ENCODE measurements at places on chromosomes 11 and 22.

DNA sequence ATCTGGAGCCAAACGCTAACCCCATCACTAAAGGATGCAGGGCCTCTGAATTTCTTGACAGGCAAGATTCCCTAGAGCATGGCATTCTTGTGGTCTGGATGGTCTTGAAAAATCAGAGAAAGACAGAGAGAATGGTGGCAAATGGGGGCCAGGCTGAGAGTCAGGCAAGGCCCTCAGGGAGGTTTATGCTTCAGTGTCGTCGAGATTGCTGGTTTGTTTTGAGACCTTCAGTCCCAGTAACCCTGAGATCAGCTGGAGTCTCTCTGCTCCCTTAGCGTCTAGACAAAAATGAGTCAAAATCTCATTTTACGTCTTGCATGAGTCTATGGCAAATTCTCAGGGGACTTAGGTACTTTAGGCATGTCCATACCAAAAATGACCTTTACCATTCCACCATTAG lies 539.3 kb downstream of the SOX6 start:
- no peak for DNase-seq

DNA sequence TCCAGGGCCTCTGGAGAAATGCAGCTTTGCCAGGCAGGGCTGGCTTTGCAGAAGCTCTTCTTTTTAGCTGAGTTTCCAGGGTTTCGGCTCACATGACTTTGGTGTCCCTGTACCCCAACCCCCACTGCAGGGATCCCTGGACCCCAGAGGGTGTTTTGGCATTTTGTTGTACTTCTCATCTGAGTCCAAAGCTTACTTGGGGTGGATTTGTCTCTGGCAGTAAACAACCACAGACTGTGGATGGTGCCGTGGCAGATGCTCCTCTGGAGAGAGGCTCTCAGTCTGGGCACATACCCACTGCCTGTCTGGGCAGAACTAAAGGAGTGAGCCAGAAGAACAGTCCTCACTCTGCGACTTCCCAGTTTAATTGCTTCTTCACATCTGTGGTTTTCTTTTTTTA lies 49.6 kb downstream of the COMMD9 start:
- no peak for DNase-seq

GRCh38 chr11:94873916-94874540 lies 99.3 kb downstream of the CWC15 start:
- no peak for DNase-seq

GRCh38 chr11:66467756-66468155 lies 1.1 kb downstream of the PELI3 start:
- no peak for DNase-seq

DNA sequence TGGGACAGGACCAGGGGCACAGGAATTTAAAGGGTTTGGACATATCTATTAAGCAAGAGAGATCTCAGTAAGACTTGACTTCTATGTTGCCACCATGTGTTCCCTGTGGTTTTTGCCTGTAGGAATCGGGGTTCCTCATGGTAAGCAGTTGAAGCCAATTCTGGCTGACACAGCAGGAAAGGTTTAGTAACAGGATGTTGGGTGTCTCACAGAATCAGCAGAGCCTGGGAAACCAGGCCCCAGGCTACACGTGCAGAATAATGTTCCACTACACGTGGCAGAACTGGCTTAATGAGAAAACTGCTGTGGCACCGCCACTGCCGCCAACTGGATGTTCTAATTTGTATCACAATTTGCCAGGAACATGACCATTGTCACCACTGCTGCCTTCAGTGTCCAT lies 264.6 kb upstream of the PLET1 start:
- no peak for DNase-seq

GRCh38 chr22:46433318-46433717 lies 97.8 kb downstream of the TRMU start:
- DNase-seq: no peak

DNA sequence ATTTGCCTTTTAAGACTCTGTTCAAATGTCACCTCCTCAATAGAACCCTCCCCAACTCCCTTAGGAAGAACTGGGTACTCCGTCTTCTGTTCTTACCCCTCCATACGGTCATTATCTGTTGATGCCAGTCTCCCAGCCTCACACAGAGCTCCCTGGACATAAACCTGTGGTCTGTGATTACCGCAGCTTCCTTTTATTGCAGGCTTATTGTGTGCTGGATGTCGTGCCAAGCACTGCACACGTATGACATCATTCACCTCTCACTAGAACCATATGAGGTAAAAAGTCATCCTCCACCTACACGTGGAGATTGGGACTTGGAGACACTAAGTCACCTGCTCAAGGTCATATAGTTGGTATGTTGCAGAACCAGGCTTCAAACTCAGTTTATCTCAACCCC lies 15.3 kb downstream of the PTPN5 start:
- DNase-seq: no peak

DNA sequence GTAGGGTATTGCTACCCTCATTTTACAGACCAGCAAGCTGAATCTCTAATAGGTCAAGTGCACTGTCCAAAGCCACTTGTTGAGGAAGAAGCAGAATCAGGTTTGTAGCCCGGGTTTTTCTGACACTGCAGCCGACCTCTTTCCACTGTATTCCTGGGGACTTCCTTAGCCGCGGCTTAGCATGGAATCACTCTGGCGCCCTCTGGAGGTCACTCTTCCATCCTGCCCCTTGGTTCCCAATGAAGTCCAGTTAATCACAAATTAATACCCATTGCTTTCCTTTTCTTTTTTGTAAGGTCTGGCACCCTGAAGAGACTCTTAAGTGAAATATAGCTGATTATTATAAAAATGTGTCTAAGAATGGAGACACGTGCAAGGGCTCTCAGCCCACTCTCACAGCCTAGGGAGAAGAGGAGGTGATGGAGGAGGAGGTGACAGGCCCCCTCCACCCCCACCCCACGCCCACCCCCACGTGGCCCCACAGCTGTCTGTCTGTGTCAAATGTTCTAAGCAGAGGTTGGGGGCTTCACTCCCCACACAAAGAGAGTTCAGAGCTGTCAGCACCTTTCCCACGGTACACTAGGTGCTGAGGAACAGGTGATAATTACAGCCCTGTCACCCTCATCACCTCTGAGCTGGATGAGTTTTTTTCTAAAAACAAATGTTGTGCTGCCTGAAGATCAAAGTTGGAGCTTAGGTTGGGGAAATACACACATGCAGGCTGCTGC lies 57.7 kb upstream of the DRD2 start:
- peak; percentile 53 for DNase-seq

DNA sequence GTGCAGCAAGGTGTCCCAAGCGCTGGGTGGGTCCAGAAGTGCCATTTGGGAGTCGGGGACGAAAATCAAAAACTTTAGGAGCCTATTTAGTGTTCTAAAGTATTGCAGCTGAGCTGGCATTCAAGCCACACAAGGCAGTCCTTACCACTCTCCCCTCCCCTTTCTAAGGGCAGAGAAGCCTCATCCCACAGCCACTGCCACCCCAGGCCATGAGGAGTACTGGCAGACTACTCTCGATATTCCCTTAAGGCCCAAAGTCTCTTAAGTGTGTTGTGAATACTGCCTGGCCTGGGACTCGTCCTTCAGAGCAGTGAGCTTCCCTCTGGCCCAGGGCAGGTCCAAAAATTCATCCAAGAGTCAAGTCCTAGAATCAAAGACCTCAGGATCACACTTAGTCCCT lies 7.8 kb downstream of the FANCF start:
- DNase-seq: no peak

DNA sequence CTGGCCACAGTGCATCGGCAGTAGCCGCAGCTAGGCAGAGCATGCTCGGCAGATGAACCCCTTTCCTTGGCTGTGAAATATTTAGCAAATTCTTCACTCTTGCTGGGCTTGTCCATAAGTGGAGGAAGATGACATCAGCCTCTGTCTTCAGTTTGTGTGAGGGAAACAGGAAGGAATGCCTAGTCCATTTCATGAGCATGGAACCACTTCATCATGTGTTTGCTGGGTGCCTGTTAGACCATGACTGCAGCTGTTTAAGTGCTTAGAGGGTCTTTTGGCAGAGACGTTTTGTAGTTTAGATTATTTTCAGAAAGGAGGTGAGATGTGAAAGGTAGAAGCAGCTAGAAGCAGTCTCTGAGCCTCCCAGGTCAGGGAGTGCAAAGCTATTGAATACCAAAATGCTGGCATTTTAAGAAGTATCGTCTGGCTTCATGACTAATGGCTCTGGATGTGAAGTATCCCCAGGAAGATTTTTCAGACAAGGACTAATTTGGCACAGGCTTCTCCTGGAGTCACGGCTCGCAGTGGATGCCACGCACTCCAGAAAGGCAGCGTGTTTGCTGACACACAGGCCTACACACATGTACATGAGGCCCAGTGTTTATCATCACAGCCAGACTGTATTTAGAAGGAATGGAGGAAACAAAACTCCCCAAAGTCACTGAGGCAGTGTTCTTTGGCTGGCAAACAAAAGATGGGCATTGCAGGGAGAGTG lies 43.1 kb upstream of the GRAMD1B start:
- DNase-seq: no peak

DNA sequence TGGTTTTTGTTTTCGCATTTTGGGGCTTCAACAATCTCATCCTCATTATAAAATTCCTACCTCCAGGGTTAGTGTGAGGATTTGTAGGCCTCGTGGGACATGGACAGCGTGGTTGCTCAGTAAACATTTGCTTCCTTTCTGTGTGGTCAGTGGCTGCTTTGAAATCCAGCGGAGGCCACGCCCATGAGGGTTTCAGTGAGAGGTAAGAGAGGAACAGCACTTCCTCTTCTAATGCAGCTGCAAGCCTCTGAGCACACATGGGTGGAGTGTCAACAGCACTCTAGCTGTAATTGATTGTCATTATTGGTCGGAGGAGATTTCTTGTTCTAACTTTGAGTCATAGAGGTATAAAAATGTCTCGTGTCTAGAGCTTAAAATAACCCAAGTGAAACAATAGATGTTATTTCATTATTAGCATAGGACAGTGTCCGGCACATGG lies 6.0 kb upstream of the ARHGAP42 start:
- no peak for DNase-seq

DNA sequence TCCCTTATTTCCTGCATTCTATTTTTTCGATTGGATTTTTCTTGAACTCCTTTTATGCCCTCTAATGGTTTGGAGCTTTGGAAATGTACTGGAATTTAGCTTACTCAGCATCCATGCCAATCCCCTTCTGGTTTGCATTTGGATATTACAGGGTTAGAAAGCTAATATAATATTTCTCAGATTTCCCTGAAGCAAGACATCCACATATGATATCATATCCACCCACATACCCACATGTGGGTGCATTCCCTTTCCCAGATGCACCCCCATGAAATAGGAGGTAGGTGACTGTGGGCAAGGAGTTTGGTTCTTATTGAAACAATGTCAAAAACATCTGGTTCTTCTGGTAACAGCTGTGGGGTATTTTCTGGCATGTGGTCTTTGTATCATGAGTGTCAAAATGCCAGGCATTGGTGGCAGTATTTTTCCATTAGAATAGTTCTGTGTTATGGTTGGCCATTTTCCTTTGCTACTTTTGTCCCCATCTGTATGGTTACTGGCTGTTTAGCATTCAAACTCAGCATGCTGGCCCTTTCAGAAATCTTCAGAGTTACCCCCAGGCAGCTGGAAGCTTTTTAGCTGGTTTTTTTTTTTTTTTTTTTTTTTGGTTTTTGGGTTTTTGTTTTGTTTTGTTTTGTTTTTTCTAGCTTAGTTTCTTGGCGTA lies 32.7 kb upstream of the DDX10 start:
- no peak for DNase-seq

DNA sequence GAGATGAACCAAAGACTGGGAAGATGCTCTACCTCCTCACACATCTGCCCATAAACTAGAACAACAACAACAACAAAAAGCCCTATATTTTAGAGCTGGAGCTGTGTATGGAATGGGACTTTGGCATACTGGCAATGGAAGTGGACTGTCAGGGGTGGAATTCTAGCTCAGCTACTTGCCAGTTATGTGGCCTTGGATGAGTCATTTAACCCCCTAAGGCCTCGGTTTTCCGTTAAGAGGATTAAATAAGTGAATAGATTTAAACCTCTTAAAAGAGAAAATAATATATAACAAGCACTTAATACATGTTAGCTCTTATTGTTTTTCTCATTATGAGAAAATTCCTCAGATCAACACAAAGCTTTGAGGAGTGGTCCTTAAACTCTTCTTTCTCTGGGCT lies 195.0 kb downstream of the KIF18A start:
- no peak for DNase-seq

DNA sequence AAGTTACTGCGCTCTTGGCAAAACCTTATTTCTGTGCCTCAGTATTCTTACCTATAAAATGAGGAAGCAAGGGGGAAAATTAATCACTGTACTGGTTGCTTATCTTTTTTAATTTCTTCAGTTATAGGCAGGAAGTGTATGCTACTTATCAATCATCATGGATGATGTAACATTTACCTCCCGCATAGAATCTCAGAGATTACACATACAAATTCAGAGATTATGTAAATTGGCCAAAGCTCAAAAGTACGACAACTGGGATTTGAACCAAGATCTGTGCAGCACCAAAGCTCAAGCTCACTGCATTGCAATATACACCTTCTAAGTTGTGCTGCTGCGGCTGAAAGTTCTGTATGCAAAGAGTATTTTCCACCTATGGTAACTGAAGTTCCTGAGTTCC lies 83.0 kb downstream of the PDHX start:
- DNase-seq: no peak

- DNase-seq: no peak
Measured at GRCh38 chr11:109416601-109417000, 5.4 kb upstream of the C11orf87 start.

- DNase-seq: no peak
Measured at GRCh38 chr22:45452565-45453379, 39.3 kb downstream of the RIBC2 start.

DNA sequence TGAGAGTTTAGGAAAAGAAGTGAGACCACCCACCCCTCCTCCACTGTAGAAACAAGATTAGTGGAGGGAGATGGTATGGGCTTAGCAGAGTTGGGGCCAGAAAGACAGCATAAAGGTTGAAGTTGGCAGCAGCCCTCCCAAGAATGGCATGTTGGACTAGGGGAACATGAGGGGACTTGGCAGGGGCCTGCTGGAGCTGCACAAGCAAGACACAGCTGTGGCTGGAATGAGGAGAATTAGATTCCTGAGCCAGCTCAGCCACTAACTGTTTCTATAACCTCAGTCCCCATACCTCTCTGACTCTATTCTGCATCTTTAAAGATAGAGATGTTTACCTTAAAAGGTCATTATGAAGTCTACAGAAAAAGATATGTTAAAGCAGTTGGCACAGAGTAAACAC lies 13.2 kb downstream of the MAP6 start:
- DNase-seq: no peak

DNA sequence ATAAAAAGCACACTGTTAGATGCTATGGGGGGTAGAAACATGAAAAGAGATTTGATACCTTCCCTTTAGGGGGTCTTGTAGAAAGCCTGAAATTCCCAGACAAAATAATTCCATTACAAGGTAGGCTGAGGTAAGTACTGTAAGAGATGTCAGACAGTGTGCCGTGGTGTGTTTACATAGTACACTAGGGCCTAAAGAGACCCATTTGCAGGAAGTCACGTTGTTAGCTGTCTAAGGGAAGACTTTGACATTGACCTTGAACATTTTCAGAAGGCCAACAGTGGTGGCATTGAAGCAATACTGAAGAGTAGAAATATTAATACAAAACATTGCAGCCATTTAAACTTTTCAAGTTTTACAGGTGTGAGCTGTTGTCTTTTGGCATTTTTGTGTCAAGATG lies 30.8 kb downstream of the EXT2 start:
- DNase-seq: no peak

- no peak for DNase-seq
Measured at GRCh38 chr22:42702675-42703074, 18.0 kb downstream of the A4GALT start.

GRCh38 chr11:120198787-120199469 lies 11.9 kb upstream of the OAF start:
- DNase-seq: no peak

- no peak for DNase-seq
Measured at GRCh38 chr11:123450623-123451022, 20.6 kb downstream of the GRAMD1B start.
